ENCODE measurements at places on chromosomes 13 and 19. TPM values are rescaled to one million over a fixed set of nuclear protein-coding genes. Genes with fewer than 3 reads are reported as not detected.

GRCh38 chr13:26923824-26924605 is 163.4 kb upstream of the GPR12 start:
- no peak for DNase-seq

DNA sequence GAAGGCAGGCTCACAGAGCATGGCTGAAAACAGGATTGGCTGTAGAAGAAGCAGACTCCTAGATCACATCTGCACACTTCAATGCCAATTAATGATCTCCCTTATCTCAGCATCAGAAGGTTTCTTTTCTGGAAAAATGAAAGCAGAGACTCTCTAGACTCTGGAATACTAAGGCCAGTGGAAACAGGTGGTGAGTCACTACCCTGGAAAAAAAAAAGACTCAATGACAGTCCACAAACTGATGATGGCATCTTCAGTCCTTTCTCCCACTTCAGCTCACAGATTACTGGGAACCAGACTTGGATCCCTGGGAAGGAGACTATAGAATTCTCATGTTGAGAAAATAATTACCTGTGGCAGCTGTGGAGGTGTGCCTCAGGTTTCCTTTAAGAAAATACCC is 47.5 kb upstream of the MBNL2 start:
- DNase-seq, result no peak

The DMKN gene
- 0.88 TPM for total RNA-seq

GRCh38 chr13:65453982-65454381 is 1776.2 kb downstream of the PCDH9 start:
- DNase-seq, result no peak

- DNase-seq, result no peak
Measured at GRCh38 chr19:2462635-2463421, 6.1 kb upstream of the LMNB2 start.

The HSPH1 gene
- total RNA-seq, result 114 TPM

The TEX26 gene
- not detected for total RNA-seq

GRCh38 chr13:20360835-20361412 is 128.8 kb upstream of the GJB6 start:
- no peak for DNase-seq

DNA sequence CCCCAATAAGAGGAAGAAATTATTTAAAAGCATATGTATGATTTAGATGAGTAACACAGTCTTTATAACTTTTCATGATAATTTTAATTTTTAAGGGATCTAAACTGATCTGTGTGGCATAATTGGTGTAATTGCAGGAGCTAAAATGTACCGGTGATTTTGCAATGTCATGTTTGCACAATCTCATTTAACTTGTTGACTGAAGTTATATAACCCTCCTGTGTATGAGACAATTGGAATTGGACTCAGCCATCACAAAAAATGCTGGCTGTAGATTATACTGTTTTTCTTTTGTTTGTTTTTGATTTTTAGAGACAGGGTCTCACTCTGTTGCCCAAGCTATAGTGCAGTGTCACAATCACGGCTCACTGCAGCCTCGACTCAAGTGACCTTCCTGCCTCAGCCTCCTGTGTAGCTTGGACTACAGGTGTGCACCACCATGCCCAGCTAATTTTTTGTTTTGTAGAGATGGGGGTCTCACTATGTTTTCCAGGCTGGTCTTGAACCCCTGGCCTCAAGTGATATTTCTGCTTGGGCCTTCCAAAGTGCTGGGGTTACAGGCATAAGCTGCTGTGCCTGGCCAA is 26.1 kb downstream of the FGF9 start:
- no peak for DNase-seq

DNA sequence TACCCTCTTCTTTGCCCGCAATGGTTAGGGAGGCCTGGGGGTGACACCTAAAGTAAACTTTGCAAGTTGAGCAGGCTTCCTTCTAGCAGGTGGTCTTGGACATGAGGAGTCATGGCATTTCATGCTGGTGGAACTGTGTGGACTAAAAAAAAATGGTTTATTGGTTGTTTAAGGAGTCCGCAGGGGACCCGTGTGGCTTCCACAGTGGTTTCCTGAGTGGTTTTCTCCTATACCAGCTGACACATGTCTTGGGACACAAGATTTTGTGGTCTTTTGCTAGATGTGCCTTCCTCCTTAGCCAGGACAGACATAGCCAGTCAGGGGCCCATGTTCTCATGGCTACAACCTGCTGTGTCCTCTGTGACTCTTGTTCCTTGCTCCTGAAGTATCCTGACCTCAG is 1.5 kb downstream of the ZNF543 start:
- DNase-seq, result no peak

DNA sequence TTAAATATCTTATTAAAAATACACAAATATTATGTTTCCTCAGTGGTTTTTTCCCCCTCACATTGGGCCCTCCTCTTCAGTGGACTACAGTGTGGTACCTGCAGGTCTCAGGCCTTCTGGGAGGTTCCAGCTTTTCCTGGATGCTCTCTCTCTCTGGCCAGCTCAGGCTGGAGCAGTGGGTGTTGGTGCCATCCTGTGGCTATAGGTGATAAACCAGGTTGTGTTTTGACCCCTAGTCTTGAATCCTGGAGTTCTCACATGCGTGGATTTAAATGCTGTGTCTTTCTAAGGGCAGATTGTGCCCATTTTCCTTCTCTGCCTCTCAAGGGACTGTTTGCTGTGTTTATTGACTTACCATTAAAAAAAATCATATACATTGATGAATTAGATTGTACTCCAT is 41.2 kb upstream of the ZNF527 start:
- DNase-seq, result no peak

GRCh38 chr13:106515635-106516254 is 19.7 kb downstream of the EFNB2 start:
- no peak for DNase-seq

The CASP14 gene
- total RNA-seq, result not detected

- no peak for DNase-seq
Measured at GRCh38 chr13:99307648-99308339, 595 bp upstream of the GPR183 start.

Data from glutamatergic neuron (in vitro differentiated cells).